Kidney glomerular epithelial cell (primary cell): ENCODE measurements at places on chromosomes 4 and X.
A peak's percentile ranks its signal among the peaks of the same experiment; 100 is the strongest.

DNA sequence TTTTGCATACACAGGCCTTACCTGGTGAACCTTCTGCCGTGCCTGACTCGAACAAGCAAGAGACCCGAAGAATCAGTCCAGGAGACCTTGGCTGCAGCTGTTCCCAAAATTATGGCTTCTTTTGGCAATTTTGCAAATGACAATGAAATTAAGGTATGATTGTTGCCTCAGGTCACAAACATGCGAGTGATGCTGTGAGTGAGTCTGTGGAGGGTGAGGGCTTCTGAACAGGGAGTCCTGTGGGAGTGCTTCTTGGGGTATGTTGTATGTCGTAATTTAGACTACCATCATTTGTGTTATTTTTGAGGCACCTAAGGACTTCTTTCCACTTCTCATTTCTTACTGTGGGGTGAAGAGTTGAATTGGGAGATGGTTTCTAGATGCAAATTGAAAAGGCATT, 32.8 kb downstream of the HTT start:
- DNase-seq = no peak

DNA sequence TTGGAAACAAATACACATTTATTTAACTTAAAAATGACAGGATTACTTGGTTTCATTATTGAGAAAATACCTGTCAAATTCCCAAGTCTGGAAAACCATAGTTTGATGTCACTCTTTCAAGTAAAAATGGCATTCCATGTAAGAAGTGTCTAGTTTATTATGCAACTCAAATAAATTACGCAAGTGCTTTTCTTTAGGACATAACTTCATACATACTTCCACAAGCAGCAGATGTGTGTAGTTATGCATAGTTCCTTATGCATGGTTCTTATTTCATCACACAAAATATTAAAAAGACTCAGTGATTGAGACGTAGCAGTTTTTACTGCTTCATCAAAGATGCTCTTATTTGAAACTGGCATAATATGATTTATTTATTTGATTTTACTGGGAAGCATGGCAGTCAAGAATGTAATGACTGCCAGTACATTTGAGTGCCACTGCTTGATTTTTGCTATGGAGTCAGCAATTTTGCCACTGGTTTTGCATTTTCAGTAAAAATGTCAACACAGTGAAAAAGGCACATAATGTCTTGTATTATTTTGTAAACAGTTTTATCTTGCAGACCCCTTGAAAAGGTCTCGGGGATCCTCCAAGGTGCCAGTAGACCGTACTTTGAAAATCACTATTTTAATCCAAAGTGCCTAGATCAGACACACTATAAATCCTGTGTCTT, 62.1 kb downstream of the CLCN3 start:
- no peak for DNase-seq

DNA sequence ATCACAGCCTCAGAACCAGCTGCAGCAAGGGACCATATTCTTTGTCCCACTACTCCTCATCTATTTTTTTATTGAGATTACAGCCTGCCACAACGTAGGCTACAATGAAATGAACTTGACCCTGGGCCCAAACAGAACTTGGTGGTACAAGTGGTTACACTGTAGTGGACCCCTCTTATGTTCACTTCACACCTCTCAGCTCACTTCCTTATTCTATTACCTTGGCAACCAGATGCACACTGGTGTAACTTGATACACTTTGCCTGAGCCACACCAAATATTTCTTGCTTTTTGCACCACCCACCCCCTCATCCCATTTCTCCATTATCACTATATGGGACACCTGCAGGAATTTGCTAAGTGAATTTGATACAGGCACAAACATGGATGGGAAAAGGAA, 105.8 kb downstream of the CXCL13 start:
- no peak for DNase-seq

GRCh38 chr4:150010525-150011126, 67.6 kb upstream of the DCLK2 start:
- DNase-seq = peak; percentile 87

DNA sequence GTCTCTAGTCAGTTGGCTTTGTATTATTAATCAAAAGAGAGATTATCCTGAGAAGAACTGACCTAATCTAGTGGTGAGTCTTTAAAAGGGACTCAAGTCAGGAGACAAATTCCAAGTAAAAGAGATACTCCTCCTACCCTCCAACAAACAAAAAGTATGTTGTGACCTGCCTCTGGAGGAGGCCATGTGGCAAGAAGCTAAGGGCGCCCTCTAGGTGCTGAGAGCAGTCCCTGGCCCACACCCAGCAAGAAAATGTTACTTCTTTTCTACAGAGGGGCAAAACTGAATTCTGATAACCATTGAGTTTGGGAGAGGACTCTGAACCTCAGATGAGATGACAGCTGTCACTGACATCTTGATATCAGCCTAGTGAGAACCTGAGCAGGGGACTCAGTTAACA, 953.6 kb upstream of the AGA start:
- no peak for DNase-seq

DNA sequence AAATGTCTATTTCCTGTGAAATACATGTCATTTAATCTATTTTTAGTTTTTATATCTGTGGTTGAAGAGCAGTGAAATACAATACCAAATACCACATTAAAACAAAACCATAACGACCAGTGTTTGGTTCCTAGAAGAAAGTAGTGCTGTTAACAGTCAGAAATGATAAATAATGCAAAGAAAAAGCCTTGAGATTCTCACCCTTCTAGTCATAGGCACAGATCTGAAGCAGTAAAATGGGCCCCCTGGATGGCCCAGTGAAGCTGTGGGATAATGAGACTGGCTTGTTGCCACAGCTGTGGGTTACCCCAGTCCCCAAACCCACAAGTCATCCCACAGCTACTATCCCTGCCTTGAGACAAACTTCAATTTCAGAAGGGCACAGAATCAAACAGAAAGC, 137.3 kb upstream of the RPL34 start:
- DNase-seq = no peak

GRCh38 chrX:63664741-63665140, 120.3 kb downstream of the ARHGEF9 start:
- no peak for DNase-seq

DNA sequence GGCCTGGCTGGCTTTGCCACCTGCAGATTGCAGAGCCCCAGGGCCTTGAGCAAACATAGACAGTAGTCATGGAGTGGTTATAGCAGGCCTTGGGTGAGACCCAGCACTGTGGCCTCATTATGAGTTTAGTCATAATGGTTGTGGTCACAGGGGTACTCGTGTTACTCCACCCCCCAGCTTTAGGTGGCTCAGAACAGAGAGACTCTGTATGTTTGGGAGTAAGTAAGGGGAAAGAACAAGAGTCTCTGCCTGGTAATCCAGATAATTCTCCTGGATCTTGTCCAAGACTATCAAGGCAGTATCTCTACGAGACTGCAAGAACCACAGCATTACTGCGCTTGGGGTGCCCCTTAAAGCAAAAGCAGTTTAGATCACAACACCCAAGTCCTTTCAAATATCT, 62.3 kb upstream of the SCRG1 start:
- no peak for DNase-seq

DNA sequence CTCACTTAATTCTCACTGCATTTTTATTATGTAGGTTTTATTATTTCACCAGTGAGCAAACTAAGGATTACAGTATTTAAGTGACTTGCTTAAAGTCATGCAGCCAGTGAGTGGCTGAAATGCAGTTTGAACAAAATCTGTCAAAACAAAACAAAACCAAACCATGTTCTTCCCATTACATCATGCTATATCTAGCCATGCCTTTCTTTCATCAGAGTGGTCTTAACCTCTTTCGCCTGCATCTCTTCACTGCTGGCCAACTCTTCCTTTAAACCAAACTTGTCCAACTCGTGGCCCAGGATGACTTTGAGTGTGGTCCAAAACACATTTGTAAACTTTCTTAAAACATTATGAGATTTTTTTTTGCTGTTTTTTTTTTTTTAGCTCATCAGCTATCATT, 223.2 kb downstream of the PCDH7 start:
- no peak for DNase-seq

DNA sequence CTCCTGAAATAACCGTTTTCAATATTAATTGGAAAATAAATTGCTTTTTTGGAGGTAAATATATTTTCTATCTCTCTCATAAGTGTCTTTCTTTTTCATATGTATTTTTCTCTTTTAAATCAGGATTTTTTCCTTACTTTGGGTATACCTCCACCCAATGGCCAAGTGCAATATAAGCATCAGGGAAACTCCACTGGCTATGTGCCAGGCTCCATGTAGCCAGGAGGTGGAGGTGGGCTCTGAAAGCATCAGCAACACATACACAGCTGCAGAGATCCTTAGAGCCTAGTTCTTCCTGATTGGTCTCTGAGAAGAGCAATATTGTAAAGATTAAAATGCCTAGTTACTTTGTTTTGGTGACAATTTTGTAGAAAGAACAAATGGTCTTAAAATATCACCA, 3.4 kb downstream of the GABRA2 start:
- DNase-seq = no peak

GRCh38 chr4:25069014-25069413, 38.3 kb upstream of the LGI2 start:
- DNase-seq = no peak

DNA sequence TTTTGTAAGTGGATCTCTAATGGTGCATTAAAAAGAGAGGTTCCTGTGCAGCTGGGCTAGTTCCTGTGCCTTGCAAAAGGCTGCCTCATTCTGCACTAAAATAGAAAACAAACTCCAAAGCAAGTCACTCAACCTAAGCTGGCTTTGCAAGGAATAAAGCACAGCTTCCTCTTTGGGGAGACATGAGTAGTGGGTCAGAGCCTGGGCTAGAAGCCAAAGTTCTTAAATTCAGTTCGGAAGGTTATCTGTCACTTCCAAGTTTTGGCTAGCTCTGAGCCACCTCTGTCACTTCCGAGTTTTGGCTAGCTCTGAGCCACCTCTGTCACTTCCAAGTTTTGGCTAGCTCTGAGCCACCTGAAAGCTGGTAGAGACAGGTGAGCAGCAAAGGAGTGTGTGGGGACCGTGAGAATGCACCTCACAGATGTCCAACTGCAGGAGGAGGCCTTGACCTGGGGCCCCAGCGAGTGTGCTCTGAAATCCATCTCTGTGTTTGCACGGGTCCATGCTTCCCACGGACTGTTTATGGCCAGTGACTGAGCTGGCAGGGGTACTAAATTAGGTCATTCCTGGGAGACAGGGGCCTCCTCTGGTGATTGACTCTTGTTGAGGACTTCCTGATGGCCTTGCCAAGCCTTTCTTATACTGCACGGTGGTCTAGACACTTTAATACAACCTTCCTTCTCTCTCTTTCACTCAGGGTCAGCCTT, 36.4 kb upstream of the MAMLD1 start:
- DNase-seq = no peak

GRCh38 chrX:70244881-70245280, 10.4 kb downstream of the AWAT1 start:
- no peak for DNase-seq

DNA sequence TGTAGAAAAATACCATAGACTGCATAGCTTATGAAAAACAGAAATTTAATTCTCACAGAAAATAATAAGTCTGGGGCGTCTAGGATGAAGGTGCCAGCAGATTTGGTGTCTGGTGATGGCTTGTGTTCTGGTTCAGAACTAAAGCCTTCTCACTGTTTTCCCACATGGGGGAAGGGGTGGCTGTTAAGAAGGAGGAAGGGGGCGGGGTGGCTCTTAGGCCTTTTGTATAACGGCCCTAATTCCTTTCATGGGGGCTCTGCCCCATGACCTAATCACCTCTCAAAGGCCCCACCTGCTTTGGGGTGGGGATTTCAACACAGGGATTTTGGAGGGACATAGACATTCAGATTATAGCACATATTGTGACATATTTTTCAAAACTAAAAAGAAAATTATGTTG, 173.2 kb upstream of the TECRL start:
- DNase-seq = no peak

GRCh38 chrX:119015407-119016237, 41.2 kb downstream of the LONRF3 start:
- peak; percentile 33 for DNase-seq

- DNase-seq = no peak
Observed at GRCh38 chr4:177404986-177405385, 37.3 kb downstream of the AGA start.
